ENCODE measurements at places on chromosomes 2 and 18. TPM values are rescaled to one million over a fixed set of nuclear protein-coding genes. Genes with fewer than 3 reads are reported as not detected.

The ACOXL gene
- polyA plus RNA-seq, result 0.06 TPM

The GNAL gene
- polyA plus RNA-seq, result 0.01 TPM

DNA sequence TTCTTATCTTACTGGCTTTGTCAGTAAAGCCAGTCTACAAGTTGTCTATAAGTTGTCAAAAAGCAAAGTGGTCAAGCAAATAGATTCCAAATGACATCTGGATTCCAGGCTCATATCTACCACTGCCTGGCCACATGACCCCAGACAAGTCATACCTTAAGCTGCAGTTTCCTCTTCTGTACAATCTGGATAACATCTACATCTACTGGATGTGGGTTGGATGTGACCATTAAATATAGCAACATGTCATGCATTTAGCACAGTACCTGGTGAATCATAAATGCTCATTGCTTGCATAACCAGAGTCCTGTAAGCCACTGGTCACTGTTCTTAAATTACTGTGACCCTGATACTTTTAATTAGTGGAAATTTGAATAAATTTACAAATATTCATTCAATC, 16.8 kb downstream of the COBLL1 start:
- no peak for DNase-seq

The CRACDL gene
- polyA plus RNA-seq, result not detected

The COL3A1 gene
- polyA plus RNA-seq, result not detected

GRCh38 chr2:120815292-120815691, 79.6 kb downstream of the GLI2 start:
- DNase-seq, result no peak

DNA sequence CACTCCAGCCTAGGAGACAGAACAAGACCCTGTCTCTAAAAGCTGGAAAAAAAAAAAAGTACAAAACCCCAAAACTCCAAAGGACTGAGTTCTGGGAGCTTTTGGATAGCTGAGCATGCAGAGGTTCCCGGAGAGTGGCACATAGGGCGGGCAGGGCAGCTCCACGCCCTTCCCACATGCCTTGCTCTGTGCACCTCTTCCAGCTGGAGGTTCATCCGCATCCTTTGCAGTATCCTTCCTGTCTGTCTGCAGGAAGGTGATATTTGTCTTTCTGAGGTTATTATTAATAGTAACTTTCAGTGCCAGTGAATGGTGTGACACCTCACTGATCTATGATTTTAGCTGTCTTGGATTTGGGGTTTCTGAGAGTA, 70.2 kb downstream of the INPP4A start:
- no peak for DNase-seq

DNA sequence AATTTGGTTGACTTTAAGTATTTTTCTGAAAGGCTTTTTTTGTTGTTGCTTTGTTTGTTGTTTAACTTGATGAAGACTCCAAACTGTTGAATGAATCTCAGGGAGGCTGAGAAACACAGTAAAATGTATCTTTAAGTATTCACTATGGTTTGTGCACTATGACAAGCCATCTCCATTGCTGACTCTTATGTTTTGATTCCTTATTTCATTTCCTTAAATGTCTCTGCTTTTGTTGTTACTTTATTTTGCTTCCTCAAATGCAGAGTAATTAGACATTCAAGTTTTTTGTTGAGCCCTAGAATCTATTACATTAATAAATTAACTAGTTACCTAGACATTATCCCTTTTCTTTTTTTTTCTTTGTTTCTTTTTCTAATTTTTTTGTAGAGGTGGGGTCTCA, 46.3 kb upstream of the SLC39A10 start:
- peak; percentile 60 for DNase-seq

- DNase-seq, result peak; percentile 75
These were observed 48.1 kb upstream of the ARL4C start for GRCh38 chr2:234544659-234545611.

The CGREF1 gene
- not detected for polyA plus RNA-seq

GRCh38 chr2:168518555-168519066, 62.5 kb downstream of the CERS6 start:
- no peak for DNase-seq

DNA sequence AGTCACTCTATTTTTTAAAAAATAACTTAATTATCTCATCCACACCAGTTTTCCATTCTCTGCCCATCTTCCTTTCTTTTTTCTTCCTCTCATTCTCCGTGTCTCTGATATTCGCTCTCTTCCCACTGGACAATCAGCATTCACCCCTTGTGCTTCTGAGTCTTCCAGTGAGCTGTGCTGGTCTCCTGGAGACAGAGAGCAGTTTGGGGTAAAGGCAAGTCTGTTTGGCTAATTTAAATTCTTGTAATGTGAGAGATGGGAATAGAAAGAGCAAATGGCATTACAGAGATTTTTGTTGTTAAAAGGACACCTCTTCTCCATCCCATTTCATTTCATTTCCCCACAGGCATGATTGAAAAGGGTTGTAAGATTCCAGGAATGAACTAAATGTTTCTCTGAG, 107.5 kb downstream of the DTNA start:
- no peak for DNase-seq

The CRYBA2 gene
- polyA plus RNA-seq, result not detected

The TTC39C gene
- polyA plus RNA-seq, result 22.3 TPM

- peak; percentile 6 for DNase-seq
These were observed at the start of gene SCG2 for GRCh38 chr2:223601932-223602666. TSS of gene SCG2 (minus strand) at chr2:223602361. CDS start at chr2:223599282, 3,079 bp downstream.

The FN1 gene
- polyA plus RNA-seq, result not detected

The TEX44 gene
- polyA plus RNA-seq, result not detected

DNA sequence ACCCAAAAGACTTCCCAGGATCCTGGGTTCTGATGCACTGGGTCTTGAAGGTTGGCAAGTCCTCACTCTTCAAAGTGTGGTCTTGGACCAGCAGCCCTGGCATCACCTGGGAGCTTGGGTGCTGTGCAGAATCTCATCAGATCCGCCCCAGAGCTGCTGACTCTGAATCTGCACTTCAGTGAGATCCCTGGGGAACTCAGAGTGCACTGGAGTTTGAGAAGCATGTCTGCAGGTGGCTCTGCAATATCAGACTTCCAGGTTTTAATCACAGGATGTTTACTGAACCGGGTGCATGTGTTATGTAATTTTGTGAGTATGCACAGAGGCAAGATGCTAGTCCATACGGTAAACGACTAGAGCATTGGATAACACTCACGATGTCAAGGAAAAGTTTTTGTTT, 58.0 kb upstream of the BOD1L2 start:
- DNase-seq, result no peak

GRCh38 chr2:238684362-238685326, 163.2 kb upstream of the TWIST2 start:
- no peak for DNase-seq

Measured in B cell (primary cell).